ENCODE measurements at places on chromosomes 2 and 18. TPM values are rescaled to one million over a fixed set of nuclear protein-coding genes. Genes with fewer than 3 reads are reported as not detected.

The GAL3ST2 gene
- not detected for total RNA-seq

The EVX2 gene
- total RNA-seq = not detected

- DNase-seq = no peak
Measured at GRCh38 chr2:171811245-171811628, 82.8 kb downstream of the SLC25A12 start.

The UGT1A3 gene
- total RNA-seq = not detected

The TCF23 gene
- 0.13 TPM for total RNA-seq

DNA sequence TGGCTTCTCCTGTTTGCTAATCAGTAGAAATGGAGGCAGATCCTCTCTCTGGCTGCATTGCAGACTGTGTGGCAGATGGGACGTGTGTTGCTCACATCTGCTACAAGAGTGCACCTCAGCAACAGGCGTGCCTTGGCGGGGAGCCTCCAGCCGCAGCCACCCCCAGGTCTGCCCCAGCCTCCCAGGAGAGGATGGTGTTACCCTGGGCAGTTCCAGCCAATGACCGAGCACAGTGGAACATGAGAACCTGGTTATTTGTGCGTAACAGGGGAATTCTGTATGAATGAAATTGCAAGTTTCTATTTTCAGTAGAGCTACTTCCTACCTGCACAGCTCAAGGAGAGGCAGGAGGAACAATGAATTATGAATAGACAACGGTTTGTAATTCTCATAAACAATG lies 130.6 kb upstream of the CBLN2 start:
- no peak for DNase-seq

- DNase-seq = no peak
Measured at GRCh38 chr2:232315923-232316299, 62.6 kb upstream of the ALPP start.

GRCh38 chr2:75505012-75505411 lies 55.7 kb downstream of the EVA1A start:
- no peak for DNase-seq

The STPG4 gene
- 0.44 TPM for total RNA-seq

The DYSF gene
- 58.6 TPM for total RNA-seq

DNA sequence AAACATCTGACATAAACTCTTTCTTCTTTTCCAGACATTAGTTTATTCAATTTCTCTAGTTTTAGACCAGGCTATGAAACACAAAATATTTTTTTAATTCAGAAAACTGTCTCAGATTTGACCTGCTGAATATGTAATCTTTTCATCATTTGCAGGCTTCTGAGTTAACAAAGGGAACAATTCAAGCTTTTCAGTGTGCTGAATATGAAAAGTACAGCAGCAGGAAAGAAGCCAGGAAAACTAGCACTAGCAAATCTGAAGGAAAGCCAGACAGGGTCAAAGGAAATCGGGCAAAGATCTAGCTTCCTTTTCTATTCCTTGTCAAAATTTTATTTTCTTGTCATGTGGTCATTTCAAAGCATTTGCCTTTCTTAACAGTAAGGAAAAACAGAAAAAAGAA lies 35.3 kb downstream of the ACVR1C start:
- DNase-seq = no peak

DNA sequence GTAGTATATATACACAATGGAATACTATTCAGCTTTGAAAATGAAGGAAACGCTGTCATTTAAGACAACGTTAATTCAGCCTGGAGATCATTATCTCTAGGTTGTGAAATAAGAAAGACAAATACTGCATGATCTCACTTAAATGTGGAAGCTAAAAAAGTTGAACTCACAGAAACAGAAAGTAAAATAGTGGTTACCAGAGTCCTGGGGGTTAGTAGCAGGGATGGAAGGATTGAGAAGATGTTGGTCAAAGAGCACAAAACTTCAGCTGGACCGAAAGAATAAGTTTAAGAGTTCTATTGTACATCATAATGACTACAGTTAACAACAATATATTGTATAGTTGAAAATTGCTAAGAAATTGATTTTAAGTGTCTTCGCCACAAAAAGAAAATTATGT lies 670.3 kb downstream of the NR4A2 start:
- no peak for DNase-seq

The SLC11A1 gene
- total RNA-seq = 1.7 TPM

DNA sequence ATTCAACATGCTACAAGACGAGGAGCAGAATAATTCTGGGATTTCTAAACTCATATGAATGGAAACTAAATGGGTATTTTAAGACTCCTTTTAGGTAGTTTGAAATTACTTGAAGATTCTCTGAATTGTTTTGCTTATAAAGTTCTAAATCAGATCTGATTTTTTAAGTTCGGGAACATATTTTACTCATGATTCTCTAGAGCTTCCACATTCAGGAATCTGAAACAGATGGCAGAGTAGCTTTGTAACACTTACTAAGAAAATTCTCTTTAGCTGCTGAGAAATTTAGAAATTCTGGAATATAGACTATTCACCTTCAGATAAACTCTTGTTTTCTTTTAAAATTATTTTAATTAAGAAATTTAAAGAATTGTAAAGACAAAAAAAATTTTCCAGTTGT lies 13.7 kb downstream of the RBBP8 start:
- no peak for DNase-seq

DNA sequence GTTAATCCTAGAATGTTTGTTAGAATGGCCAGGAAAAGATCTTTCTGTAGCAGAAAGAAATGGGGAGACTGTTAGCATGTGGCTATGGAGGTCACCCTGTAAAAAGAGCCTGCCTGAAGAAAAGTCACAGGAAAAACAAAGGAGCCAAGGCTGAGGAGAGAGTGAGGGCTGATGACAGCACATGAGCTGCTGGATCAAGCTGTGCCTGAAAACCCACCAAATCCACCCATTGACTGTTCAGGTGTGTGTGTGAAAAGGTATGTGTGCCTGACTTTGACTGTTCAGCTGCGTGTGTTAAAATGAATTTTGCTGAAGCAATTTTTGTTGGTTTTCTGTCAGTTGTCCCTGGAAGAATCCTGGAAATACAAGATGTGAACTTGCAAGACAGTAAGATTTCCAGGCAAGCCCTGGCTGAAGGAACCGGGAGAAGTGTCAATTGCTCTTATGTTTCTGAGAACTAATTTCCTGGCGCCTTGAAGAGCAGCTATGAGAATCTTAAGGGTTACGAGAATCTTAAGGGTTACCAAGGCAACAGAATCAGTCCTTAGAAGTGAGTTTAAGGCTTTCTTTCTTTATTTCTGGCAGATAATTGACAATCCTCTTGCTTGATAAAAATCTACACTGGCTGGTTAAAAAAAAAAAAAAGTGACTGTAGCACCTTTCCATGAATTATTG lies 73.0 kb upstream of the LGALSL start:
- DNase-seq = no peak

GRCh38 chr18:77023102-77023782 lies 109.3 kb downstream of the MBP start:
- DNase-seq = no peak

GRCh38 chr18:23835091-23835490 lies 145.8 kb downstream of the LAMA3 start:
- DNase-seq = no peak

DNA sequence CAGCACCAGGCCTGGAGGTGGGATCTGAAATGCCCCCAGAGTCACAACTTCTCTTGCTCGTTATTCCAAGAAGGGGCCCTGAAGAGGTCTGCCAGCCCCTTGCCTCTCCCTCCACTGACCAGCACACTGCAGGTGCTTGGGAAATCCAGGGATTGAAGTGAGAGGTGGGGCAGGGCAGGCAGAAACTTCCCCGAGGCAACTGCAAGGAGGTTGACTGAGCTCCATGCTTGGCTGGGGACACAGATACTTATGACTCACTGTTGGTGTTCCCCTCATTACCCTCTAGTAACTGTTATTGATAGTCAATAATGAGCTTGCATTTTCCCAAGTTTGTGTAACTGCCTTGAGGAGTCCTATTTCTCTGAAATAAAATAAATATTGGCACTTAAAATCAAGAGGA lies 47.5 kb downstream of the MARCO start:
- DNase-seq = no peak

DNA sequence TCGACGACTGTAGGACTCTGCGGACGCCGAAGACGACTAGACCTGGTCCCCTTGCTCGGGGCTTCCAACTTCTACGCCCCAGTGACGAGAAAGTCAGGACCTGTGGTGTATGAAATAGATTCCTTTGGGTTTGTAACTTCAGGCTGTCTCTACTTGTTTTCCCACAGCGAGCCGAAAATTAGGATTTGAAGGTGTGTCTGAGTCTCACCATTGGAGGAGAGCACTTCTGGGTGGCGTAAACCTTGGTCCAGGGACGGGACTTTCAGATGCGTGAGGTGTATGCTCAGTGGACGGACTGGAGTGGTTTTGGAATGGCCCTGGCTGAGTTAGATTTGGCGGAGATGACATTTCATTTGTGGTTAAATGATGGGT lies 1.3 kb downstream of the BIRC6 start:
- no peak for DNase-seq

GRCh38 chr2:105373895-105374401 lies 24.9 kb downstream of the FHL2 start:
- DNase-seq = no peak
